ENCODE measurements at places on chromosomes 16 and 17.

DNA sequence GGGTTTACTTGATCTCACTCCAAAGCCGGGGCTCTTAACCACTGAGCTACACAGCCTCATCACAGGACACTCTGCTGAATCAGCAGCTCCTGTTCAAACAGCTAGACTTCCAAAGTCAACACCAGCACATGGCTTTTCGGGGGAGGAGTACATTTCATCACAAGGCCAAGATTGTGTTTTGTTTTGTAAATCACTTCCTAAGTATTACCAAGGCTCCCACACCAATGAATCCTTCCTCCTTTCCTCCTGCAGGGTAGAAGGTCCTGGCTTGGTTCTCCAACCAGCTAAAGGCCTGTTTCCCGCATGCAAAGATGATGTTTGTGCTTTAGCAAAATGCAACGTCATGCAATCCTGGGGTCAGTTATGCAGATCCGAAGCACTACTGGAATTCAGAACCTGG, 152.5 kb downstream of the XYLT1 start:
- no peak for DNase-seq

DNA sequence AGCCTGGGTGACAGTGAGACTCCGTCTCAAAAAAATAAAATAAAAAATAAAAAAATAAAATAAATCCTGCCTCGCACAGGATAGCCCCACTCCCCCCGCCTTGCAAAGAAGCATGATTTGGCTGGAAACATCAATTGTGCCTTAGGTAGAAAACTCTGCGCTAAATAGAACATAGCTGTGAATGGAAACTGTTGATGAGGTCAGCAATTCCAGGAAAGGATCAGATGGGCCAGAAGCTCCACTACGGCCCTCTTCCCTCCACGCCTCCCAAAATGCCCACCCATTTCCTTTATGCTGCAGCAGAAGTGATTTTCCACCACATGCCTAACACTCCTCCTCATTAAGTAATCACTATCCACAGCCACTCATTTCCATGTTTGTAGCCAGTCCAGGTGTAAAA, 473.4 kb downstream of the XYLT1 start:
- DNase-seq = no peak

DNA sequence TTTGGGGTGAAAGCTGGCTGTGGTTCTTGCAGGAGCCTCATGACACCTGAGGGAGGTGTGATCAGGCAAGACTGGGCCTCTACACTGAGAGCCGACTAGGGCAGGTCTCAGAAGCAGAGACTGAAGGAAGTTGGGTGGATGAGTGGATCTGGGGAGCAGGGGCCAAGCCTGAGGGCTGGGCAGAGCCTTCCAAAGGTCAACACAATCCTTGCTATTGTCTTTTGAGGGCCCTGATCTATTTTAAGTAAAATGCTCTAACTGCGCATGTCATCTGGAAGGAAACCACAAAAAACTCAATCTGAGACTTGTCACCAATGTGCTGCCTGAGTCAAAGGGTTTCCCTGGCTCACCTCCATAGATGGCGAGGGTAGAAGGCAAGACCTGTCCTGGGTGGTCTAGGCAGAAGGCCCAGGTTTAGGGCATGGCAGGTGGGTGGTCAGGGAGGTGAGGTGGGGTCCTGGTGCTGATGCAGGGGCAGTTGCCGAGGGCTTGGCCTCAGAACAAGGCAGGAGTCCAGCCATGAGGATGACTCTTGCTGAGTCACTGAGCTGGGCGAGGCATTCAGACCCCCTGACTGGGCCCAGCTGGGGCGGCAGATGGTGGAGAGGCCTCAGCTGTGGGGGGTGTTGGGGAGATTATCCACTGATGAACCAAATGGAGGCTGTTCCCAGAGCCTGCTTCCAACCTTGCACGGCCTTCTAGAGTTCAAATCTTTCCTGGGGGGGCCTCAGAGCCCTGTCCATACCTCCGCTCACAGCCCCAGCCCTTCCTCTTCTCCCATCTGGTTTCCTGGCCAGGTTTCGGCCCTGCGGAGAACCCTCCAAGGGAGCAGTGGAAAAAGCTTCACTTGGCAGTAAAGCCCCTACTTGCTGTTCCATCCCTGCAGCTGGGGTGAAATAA, 5.1 kb downstream of the MVP start:
- no peak for DNase-seq

DNA sequence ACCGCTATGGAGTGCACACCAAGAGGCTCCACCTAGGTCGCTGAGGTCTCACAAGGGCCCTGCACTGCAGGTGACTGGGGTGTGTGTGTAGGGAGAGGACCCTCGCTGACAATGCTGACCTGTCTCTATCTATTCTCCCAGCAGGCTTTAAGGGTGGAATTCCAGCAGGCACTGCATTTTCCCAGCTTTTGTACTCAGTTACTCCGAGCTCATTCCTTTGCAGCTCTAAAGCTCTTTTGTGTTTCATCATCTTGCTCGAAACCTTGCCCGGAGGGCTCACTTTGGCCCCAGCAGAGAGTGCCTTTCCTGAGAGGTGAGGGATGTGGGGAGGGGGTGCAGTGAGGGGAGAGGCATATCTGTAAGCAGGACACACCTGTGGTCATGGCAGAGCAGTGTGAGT, 39.3 kb downstream of the SMPD3 start:
- no peak for DNase-seq

DNA sequence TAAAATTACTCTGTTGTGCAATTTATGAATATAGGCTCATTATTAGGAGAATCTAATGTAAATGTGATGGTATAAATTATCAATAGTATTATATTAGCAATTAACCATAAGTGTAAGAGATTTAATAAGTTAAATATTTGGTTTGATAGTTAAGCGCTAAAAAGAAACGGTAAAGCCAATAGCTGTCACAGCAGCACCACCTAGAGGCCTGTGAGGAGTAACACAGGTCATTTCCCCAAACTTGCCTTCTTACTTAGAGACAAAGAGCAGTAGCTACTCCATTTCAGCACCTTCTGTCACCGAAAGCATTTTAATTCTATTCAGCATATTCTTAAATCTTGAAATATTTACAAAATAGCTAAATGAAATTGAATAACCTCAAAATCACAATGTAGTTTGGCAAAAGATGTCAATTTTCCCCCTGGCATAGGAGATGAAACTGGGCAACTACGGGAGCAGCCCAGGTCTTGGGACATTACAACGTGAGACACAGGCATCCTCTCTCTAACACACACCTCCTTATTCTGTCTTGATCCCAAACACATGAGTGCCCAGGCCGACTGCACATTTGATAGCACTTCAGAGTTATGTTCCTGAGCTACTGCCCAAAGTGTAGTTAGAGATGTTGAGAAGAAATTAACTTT, 14.3 kb upstream of the DYNLRB2 start:
- DNase-seq = no peak

- DNase-seq = peak; percentile 45
These were observed 275.3 kb downstream of the PARN start for GRCh38 chr16:14354561-14355351.

- DNase-seq = no peak
These were observed 240.0 kb downstream of the NTN1 start for GRCh38 chr17:9261081-9262012.

DNA sequence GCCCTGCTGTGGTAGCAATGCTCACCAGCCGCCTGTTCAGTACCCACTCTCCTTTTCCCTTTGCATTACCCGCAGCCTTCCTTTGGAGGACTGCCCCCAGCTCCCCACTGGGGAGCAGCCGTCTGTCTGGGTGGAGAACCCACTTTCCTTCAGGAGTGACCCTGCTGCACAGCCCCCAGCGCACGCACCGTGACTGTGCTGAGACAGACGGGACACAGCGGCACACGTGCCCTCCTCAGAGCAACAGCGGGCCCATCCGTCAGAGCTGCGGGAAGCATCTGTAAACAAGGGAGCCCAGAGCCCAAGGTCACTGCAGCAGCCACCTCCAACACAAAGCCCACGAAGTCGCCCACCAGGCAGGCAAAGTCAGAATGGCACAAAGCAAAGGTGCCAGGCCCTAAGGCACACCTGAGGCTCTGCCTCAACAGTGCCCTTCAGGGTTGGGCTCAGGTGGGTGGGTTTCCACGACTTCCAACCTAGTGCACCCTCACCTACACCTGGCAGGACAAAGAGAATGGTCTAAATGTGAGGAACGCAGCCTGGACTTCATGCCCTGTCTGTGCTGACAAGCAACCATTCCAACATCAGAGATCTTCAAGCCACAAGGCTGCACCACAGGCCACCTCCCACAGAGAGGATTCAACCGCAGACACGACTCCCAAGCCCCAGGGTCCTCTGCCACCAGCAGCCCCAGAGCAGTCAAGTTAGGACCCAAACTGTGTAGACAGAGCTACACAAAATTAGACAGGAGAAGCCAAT, 9.9 kb downstream of the AXIN1 start:
- no peak for DNase-seq

DNA sequence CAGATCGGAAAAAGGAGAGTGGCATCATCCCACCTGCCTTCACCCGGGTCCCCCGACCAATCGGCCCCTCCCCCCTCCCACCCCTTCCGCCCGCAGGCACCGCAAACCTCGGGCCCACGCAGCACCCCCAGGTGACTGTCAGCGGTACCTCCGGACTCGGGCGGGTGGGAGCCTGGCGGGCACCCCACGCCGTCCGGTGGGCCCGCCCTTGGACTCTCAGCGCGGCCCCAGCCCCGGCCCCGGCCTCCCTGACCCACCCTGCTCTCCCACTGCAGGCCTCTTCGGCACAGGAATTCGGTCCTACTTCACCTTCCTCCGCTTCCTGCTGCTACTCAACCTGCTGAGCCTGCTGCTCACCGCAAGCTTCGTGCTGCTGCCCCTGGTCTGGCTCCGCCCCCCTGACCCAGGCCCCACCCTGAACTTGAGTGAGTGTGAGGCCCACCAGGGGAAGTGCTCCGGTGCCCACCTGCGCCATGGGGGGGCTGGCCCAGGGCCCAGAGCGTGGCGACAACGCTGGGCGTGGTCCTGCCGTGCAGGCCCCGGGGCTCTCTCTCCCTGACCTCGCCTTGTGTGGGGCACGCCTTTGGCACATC, 1.6 kb downstream of the TMC8 start:
- DNase-seq = no peak

DNA sequence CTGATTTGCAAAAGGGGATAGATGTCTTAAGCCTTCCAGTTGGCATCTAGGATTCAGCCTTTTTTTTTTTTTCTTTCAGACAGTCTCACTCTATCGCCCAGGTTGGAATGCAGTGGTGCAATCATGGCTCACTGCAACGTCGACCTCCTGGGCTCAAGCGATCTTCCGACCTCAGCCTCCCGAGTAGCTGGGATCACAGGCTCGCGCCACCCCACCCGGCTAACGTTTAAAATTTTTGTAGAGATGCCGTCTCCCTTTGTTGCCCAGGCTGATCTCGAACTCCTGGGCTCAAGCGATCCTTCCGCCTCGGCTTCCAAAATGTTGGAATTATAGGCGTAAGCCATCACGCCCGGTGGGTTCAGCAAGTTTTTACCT, 571 bp upstream of the CCP110 start:
- DNase-seq = no peak

- no peak for DNase-seq
These were observed 16.4 kb downstream of the CDH5 start for GRCh38 chr16:66382966-66383299.

GRCh38 chr16:30437511-30438046, 7.7 kb upstream of the DCTPP1 start:
- DNase-seq = no peak

- no peak for DNase-seq
These were observed 120.0 kb downstream of the PHKB start for GRCh38 chr16:47581114-47581513.

DNA sequence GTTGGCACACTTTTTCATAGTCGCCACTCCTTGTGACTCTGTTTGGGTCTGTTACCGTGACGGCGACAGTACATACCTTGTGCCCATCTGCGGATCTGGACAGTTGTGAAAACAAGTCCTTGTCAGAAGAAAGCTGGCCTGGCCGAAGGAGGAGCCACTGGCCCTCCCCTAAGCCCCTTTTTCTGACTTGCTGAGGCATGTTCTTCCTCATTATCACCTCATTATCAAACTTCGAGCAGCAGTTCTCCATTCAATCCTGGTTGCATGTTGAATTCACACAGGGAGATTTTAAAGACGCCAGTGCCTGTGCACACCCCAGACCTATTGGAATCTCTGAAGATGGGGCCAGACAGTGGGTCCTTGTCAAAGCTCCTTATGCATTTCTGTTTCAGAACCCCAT, 61.1 kb downstream of the CYLD start:
- no peak for DNase-seq

DNA sequence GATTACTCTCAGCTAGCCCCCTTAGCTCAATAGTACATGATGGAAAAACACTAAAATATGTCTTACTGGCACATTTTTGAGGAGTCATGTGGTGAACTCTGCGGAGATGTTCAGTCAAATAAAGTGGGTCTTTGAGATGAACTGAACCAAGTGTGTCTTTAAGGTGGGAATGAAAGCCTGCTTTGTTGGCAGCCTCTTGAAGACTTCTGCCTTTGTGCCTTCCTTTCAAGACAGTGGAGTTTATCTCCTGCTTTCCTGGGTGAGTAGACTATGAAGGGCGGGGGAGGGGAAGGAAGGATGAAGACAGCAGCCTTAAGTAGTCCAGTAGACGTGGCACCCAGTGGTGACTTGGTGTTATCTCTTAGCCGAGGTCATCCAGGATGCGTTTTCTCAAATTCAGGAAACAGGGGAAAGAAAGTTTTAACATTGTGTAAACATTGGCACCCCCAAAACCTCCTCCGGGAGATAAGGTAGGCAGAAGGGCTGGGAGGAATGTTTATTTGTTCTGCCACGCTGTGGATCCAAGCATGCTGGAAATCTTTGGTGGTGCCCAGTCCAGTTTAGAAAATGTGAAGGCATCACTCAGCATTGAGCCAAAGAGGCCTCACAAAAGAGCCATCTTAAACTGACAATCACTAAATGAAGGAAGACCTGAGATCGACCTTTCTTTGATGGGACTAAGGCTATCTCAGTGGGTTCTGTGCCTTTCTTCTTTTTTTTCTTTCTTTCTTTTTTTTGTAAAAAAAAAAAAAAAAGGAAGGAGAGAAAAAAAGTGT, 220.6 kb downstream of the FTO start:
- no peak for DNase-seq

DNA sequence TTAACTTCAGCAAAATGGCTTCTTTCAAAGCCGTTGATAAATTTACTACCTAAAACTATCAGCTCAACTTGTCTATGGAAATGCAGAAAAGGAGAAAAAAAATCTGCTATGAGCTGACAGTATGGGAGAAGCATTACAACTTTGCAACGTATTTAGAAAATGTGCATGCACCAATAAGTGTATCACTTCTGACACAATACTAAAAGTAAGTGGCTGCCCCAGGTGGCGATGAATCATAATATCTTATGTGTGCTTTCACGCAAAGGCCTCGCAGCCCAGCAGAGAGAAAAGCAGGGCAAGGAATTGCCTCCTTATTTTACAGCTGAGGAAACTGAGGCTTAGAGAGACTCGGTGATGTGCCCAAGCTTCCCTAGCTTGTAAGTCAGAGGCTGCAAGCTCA, 101.8 kb downstream of the SALL1 start:
- no peak for DNase-seq

DNA sequence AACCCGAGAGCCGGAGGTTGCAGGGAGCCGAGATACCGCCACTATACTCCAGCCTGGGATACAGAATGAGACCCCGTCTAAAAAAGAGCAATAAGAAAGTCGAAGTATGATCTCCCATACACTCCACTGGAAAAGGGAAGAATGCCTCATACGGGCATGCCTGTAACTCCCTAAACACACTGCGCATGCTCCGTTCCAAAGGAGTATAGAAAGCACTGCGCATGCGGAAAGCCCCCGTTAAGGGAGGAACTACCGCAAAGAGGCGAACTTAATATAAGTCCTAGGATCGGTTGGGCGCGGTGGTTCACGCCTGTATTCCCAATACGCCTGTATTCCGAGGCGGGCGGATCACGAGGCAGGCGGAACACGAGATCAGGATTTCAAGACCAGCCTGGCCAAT, 313.1 kb upstream of the ERCC4 start:
- DNase-seq = no peak

Measured in stimulated activated CD4-positive, alpha-beta T cell treated with anti-CD3 and anti-CD28 coated beads, Interleukin-15, amount 100 ng/mL, for 48 hours (primary cell).